ENCODE measurements at places on chromosomes 6 and 20.

GRCh38 chr6:45610832-45611231 lies 233.1 kb upstream of the SUPT3H start:
- DNase-seq: no peak

DNA sequence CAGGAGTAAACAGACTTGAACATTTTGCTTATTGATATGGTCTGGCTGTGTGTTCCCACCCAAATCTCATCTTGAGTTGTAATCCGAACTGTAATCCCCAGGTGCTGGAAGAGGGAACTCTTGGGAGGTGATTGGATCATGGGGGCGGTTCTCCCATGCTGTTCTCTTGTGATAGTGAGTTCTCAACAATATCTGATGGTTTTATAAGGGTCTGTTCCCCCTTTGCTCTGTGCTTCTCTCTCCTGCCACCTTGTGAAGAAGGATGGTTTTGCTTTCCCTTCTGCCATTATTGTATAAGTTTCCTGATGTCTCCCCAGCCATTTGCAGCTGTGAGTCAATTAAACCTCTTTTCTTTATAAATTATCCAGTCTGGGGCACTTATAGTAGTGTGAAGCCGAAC lies 40.0 kb downstream of the MYLIP start:
- DNase-seq: no peak

DNA sequence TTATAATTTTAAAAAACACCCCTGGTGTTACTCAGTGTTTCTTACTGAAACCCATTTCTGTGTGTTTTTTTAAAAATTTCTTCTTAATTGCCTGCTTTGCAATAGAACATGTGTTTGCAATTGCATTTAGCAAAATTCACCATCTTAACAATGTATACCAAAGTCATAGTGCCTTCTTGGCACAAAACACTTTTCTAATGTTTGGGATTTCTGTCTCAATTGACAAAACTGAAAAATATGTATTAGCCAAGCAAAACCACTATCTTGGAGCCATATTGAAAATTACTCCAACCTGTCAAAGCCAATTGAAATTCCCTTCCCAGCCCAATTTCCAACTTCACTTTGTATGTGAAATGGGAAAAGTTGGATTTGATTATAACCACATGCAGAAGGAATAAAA lies 88.4 kb upstream of the RSPO3 start:
- no peak for DNase-seq

DNA sequence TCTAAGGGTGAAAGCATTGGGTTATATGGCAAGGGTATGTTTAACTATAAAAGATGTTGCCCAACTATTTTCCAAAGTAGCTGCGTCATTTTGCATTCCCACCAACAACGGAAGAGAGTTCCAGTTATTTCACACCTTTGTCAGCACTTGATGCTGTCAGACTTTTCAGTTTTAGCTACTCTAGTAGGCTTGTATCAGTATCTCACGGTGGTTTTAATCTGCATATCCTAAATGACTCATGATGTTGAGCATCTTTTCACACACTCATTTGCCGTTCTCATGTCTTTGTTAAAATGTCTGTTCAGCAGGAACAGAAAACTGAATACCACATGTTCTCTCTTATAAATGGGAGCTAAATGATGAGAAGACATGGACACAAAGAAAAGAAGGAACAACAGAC lies 122.3 kb downstream of the RNASET2 start:
- DNase-seq: no peak

DNA sequence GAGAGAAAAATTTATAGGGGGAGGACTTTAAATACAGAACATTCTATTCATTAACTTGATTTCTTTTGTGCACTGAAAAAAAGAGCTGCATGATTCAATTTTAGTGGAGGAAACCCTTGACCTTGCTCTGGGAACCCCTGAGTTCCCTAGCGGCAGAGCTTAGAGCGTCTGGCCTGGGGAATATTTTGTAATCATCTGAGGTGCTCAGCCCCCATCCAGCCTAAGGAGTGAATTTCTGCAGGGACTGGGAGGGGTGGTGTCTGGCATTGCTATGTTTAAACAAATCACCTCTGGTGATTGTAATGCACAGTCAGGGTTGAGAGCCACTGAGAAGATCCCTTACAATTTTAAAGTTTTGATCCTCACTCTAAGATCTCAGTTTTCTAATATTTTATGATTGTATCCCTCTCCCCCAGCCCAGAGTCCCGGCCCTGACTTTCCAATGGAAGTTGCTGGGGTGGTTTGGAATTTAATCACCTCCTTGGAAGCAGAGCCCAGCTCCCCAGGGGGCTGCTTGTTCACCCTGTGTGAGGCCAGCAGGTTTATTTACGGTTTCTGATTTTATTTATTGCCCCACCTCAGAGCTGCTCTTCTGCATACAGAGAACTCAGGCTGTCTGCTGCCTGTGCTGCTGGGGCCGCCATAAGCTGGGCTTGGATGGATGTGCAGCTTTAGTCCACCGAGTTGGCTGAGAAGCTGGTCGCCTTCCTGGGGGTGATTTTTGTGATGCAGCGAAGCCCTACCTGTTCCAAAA lies 263.1 kb downstream of the LRFN2 start:
- DNase-seq: no peak

GRCh38 chr6:70601014-70601413 lies 34.3 kb downstream of the SDHAF4 start:
- no peak for DNase-seq

DNA sequence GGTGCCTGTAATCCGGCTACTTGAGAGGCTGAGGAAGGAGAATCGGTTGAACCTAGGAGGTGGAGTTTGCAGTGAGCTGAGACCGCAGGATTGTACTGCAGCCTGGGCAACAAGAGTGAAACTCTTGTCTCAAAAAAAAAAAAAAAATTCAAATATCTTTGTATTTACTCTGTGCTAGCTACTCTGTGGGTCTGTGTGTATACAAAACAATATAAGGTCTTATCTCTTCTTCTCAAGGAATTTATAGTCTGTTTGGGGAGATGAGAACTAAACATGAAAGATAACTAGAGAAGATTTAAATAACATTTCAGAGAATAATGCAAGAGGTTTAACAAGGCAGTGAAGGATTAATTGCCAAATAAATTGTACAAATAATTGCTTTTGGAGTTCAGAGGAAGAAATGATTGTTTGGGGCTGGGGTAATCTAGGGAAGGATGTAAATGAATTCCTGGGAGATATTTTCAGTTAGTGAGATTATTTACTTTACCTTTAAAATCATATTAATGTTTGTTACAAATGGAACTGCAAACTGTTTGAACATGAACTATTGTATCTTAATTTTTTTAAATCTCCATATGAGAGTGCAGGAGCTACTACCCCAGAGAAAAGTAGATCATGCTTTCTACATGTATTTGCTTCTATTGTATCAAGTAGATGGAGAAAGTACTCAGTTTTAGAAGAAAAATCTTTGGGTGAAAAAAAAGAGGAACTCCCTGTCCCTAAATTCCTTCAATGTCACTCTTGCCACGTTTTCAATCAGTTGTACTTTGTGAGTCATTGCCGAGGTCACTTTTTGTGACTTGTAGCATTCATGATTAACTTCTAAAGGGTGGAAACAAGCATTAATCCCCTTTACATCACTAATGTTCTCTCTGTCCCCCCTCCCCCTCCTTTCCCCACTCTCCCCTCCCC lies 39.0 kb downstream of the NCOA3 start:
- no peak for DNase-seq
